ENCODE measurements at places on chromosomes 12 and 14.

- DNase-seq: no peak
Observed at GRCh38 chr12:105721891-105722290, 391.4 kb downstream of the C12orf75 start.

DNA sequence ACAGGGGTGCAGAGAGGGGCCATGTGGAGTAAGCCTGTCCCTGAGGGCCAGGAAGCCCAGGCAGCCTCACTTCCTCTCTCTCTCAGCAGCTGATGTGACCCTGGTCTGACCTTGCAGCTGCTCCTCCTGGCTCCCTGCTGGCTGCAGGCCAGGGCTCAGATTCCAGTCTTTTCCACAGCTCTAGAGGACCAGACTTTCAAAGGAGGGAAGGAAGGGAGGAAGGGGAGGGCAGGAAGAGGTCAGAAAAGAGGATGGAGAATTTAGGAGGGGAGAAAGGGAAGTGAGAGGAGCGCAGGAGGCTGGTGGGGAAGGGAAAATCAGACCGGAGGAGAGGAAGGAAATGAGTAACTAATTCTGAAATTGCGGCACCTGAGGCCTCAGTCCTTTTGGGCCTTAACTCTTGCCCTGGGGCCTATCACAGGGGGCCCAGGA, 40.9 kb upstream of the VASH1 start:
- DNase-seq: peak; percentile 62

GRCh38 chr14:65421201-65421981, 8.9 kb downstream of the FUT8 start:
- DNase-seq: peak; percentile 71

- no peak for DNase-seq
Observed at GRCh38 chr12:754473-754820, 2.1 kb downstream of the WNK1 start.

Data from amniotic epithelial cell (primary cell).